ENCODE measurements at places on chromosomes 7 and 10. TPM values are rescaled to one million over a fixed set of nuclear protein-coding genes. Genes with fewer than 3 reads are reported as not detected.

- no peaks in the 10 kb centered on the region for H3K36me3 ChIP-seq
- H3K27ac ChIP-seq: no peak overlapping the region
- DNase-seq: no peak
- no peaks in the 10 kb centered on the region for H3K27me3 ChIP-seq
Measured at GRCh38 chr10:9339716-9340115, 1285.2 kb downstream of the GATA3 start.

GRCh38 chr10:21524526-21525366 lies 736 bp downstream of the SKIDA1 start:
- no peaks in the 10 kb centered on the region for H3K27me3 ChIP-seq

DNA sequence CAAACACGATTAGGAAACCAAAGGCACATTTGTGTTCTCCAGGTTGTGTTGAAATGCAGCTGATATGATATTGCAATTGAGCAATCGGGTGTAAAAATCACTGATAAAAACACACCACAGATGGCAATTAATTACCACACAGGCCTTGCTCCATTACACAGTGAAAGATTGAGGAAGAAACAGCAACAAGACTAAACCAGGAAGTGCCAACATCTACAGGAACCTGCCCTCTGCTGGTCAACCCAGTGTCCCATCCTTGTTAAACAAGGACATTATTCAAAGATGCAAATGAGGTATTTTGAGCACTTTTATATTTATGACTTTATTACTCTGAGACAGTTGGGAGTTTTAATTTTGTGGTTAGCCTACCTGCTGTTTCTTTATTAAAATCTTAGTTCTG lies 765.6 kb upstream of the GHITM start:
- H3K4me3 ChIP-seq: no peak overlapping the region
- H3K36me3 ChIP-seq: no peaks in the 10 kb centered on the region
- H3K4me1 ChIP-seq: no peaks in the 10 kb centered on the region
- DNase-seq: no peak

GARS1 gene
- total RNA-seq: 105 TPM

UPK3BL1 gene
- total RNA-seq: 2.8 TPM

C10orf67 gene
- 0.18 TPM for total RNA-seq

GRCh38 chr10:71351628-71352319 lies 32.7 kb downstream of the SLC29A3 start:
- DNase-seq: no peak
- peaks cover 2% of the 10 kb centered on the region for H3K36me3 ChIP-seq
- peaks cover 7% of the 10 kb centered on the region for H3K27me3 ChIP-seq
- H3K27ac ChIP-seq: no peak overlapping the region
- no peaks in the 10 kb centered on the region for H3K4me1 ChIP-seq
- H3K4me3 ChIP-seq: no peak overlapping the region

- no peak overlapping the region for H3K27ac ChIP-seq
- H3K27me3 ChIP-seq: no peaks in the 10 kb centered on the region
- H3K36me3 ChIP-seq: no peaks in the 10 kb centered on the region
- H3K4me1 ChIP-seq: no peaks in the 10 kb centered on the region
Measured at GRCh38 chr10:83934062-83934461, 205.2 kb upstream of the GHITM start.

DNA sequence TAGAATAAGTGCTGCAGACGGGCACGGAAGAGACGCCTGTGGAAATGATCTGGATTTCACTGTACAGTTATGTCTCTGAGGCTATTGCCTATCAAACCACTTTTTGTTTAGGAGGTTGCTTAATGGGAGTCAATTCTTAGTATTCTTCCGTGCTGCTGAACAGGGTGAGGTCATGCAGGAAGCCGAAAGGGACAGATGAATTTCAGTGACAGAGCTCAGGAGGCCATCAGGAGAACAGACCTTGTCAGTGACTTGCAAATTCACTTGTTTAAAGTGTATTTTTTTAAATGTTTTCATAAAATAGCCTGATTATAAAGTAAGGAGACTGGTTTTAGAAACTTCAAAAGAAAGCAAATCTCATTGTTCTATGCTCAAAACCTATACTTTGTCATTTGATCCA lies 58.9 kb downstream of the XRCC2 start:
- H3K4me1 ChIP-seq: no peaks in the 10 kb centered on the region
- H3K4me3 ChIP-seq: no peak overlapping the region
- H3K36me3 ChIP-seq: no peaks in the 10 kb centered on the region
- no peak overlapping the region for H3K27ac ChIP-seq

GRCh38 chr7:100626530-100627237 lies 14.3 kb downstream of the MOSPD3 start:
- no peaks in the 10 kb centered on the region for H3K36me3 ChIP-seq
- peak; percentile 81 for DNase-seq
- H3K27ac ChIP-seq: no peak overlapping the region
- H3K4me1 ChIP-seq: no peaks in the 10 kb centered on the region
- peak overlapping the region; percentile 33 for H3K4me3 ChIP-seq
- H3K27me3 ChIP-seq: peaks cover under 1% of the 10 kb centered on the region

ANKRD61 gene
- total RNA-seq: under 0.01 TPM

- peaks cover 50% of the 10 kb centered on the region for H3K36me3 ChIP-seq
- H3K27me3 ChIP-seq: no peaks in the 10 kb centered on the region
- H3K4me1 ChIP-seq: peaks cover 8% of the 10 kb centered on the region
Measured at GRCh38 chr7:73703757-73704639, 15.5 kb downstream of the STX1A start.

GRCh38 chr7:29851487-29851886 lies 45.2 kb downstream of the WIPF3 start:
- peaks cover 9% of the 10 kb centered on the region for H3K27me3 ChIP-seq
- H3K4me3 ChIP-seq: no peak overlapping the region
- no peak overlapping the region for H3K27ac ChIP-seq
- DNase-seq: no peak
- no peaks in the 10 kb centered on the region for H3K36me3 ChIP-seq

DNA sequence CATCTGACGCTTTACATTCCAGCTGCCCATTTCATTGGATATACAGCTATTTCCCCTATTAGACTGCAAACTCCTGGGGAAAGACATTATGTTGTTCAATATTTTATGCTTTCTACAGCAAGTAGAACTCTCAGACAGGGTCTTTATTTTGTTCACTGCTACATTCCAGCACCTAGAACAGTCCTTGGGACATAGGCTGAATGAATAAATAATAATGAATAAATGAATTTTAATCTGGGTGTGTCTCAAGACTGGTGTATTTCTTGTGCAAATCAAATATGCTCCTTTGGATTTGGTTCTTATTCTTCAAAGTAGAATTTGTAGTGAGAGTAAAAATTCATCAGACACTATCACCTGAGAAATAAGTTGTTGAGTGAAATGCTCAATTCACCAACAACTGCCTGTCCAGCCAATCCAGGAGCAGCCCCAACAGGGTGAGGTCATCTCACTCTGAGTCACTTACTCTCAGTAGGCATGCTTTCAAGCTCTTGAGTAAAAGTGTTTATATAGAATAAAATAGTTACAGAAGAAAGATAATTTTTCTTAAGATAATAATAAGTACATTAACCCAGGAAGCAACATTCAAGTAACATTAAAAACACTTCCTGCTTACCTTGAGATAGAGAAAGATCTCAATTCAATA lies 287.5 kb upstream of the NPVF start:
- no peak overlapping the region for H3K4me3 ChIP-seq
- H3K4me1 ChIP-seq: no peaks in the 10 kb centered on the region
- H3K36me3 ChIP-seq: no peaks in the 10 kb centered on the region
- H3K27me3 ChIP-seq: no peaks in the 10 kb centered on the region
- no peak for DNase-seq

R3HCC1L gene
- 14.7 TPM for total RNA-seq

DNA sequence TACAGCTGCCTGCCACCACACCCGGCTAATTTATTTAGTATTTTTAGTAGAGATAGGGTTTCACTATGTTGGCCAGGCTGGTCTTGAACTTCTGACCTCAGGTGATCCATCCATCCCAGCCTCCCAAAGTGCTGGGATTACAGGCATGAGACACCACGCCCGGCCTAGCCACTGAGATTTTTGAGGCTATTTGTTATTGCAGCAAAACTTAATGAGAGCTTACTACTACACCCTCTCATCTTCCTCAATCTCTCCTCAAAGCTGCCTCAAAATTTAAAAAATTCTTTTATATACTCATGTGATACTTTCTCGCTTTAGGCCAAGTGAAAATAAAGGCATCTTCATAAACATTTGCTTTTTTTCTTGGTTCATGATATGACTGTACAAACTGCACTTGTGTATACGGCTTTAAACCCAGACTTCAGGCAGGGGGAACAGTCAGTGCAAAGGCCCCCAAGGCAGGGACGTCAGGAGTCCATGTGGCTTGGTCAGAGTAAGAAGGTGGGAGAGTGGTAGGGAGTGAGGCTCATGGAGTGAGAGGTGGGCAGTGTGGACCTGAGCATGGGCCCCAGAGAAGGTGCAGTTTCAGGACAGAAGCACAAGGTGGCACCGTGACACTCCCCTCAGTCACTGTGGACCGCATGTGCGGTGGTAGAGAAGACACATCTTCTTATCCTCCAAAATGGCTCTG lies 55.5 kb downstream of the SYPL1 start:
- no peaks in the 10 kb centered on the region for H3K4me1 ChIP-seq
- H3K27me3 ChIP-seq: peaks cover 14% of the 10 kb centered on the region
- DNase-seq: peak; percentile 69
- no peak overlapping the region for H3K27ac ChIP-seq

DNA sequence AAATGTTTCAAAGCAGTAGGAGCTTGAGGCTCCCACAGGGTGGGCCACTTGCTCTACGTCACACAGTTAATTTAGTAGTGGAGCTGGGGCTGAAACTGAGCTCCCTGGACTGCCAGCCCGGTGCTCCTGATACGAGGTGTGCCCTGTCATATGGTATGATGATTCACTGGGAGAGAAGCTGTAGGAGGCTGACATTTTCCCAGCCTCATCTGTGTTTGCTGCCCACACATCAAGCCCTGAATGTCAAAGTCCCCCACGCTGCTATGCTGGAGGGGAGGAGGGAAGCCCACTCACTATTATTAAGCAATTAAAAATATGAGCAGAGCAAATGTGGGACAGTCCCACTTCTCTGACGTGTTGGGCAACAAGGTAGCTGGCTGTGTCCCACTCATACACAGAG lies 81.2 kb upstream of the SORCS3 start:
- no peak overlapping the region for H3K4me3 ChIP-seq
- DNase-seq: no peak
- no peaks in the 10 kb centered on the region for H3K27me3 ChIP-seq
- no peaks in the 10 kb centered on the region for H3K36me3 ChIP-seq
- H3K4me1 ChIP-seq: no peaks in the 10 kb centered on the region

GRCh38 chr10:120011359-120012130 lies 119.0 kb downstream of the SEC23IP start:
- H3K27me3 ChIP-seq: no peaks in the 10 kb centered on the region
- no peaks in the 10 kb centered on the region for H3K4me1 ChIP-seq
- DNase-seq: no peak
- H3K27ac ChIP-seq: no peak overlapping the region
- H3K36me3 ChIP-seq: no peaks in the 10 kb centered on the region
- no peak overlapping the region for H3K4me3 ChIP-seq

DNA sequence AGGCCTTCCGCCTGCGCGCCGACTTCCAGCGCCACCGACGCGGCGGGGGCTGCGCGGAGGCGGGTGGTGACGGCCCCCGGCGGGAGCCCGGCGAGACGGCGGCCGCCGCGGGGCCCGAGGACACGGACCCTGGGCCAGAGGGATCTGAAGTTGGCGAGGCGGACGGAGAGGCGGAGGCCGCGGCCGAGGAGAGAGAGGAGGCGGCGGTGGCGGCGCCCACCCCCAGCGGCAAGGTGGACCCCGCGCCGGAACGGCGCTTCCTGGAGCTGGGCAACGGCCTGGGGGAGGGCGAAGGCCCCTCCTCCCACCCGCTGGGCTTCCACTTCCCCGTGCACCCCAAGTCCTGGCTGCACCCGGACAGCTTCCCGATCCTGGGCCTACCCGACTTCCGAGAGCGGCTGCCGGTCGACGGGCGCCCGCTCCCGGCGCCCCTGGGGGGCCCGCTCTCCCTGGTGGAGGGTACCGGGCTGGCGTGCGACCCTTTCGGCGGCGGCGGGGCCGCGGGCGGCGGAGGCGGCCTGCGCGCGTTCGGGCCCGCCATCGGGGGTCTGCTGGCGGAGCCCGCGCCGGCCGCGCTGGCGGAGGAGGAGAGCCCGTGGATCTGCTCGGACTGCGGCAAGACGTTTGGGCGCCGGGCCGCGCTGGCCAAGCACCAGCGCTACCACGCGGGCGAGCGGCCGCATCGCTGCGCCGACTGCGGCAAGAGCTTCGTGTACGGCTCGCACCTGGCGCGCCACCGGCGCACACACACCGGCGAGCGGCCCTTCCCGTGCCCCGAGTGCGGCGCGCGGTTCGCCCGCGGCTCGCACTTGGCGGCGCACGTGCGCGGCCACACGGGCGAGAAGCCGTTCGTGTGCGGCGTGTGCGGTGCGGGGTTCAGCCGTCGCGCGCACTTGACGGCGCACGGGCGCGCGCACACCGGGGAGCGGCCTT lies 16.2 kb downstream of the ZNF316 start:
- no peak overlapping the region for H3K4me3 ChIP-seq
- no peak overlapping the region for H3K27ac ChIP-seq
- H3K27me3 ChIP-seq: no peaks in the 10 kb centered on the region
- no peak for DNase-seq

- peak; percentile 67 for DNase-seq
- no peaks in the 10 kb centered on the region for H3K27me3 ChIP-seq
- H3K36me3 ChIP-seq: peaks cover 15% of the 10 kb centered on the region
- no peak overlapping the region for H3K4me3 ChIP-seq
- no peaks in the 10 kb centered on the region for H3K4me1 ChIP-seq
- H3K27ac ChIP-seq: no peak overlapping the region
Measured at GRCh38 chr10:26725837-26726727, 28.6 kb downstream of the PDSS1 start.

DNA sequence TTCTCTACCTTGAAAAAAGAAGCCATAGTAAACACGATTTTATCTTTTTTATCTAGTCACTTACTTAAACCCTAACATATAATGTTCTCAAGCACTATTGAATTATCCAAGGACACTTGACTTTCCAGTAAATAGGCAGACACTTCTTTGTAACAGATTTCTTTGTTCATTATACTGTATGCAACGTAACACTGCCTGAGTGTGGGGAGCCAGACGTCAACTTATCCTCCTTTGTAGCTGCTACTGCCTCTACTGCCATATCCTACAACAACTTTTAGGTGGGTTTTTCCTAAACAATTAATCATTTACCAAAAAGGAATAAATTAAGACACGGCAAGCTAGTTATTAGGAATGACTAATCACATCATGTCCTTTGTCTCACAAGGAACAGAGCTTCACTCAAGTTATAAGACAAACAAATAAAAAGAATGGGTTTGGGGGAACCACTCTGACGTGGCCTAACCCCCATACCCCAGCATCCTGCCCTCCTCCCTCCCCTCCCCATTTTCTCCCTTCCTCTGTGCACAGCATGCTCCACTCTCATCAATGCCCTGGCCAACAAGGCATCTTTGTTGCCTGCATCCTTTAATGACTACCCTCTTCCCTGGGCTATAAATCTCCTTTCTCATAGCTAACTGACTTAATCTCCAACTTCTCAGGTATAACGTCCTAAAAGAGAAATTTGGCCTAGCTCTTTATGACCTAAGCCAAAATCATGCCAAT lies 43.3 kb downstream of the DOCK4 start:
- H3K27me3 ChIP-seq: no peaks in the 10 kb centered on the region
- no peaks in the 10 kb centered on the region for H3K36me3 ChIP-seq

CRYGN gene
- total RNA-seq: not detected

LRGUK gene
- total RNA-seq: under 0.01 TPM

NRG3 gene
- total RNA-seq: not detected

SLC26A3 gene
- not detected for total RNA-seq

GRCh38 chr7:113521468-113521867 lies 397.3 kb downstream of the PPP1R3A start:
- peak; percentile 8 for DNase-seq
- H3K36me3 ChIP-seq: no peaks in the 10 kb centered on the region
- H3K27me3 ChIP-seq: no peaks in the 10 kb centered on the region
- H3K4me3 ChIP-seq: no peak overlapping the region
- H3K4me1 ChIP-seq: no peaks in the 10 kb centered on the region
